ENCODE measurements at places on chromosomes 5 and 9.

- DNase-seq: no peak
These were observed 250.8 kb upstream of the FBXL7 start for GRCh38 chr5:15249152-15249551.

DNA sequence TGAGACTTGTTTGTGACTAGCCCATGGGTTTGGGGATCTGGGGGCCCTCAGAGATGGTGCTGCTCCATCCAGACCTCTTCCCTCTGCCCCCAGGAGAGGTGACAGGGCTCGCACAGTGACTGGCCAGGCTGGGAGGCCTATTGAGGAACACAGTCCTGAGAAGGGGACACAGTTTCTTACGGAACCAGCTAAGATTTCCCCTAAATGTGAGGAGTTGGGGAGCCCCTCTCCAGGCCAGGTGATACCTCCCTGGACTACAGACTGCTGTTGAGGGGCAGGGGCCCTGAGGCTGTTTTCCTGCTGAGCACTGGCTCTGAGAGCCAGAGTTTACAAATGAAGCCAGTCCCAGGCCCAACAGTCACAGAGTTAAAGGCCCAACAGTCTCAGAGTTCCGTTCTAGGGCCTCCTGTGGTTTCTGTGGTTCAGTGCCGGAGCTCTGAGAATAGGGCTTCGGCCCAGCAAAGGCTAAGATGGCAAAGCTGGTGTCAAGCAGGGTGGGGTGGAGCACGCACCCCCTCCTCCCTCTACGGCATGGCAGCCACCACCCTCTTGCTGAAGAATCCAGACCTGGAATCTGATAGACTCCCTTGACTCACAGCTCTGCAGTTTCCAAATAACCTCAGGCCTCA is 1.1 kb upstream of the SEMA4D start:
- DNase-seq: no peak

DNA sequence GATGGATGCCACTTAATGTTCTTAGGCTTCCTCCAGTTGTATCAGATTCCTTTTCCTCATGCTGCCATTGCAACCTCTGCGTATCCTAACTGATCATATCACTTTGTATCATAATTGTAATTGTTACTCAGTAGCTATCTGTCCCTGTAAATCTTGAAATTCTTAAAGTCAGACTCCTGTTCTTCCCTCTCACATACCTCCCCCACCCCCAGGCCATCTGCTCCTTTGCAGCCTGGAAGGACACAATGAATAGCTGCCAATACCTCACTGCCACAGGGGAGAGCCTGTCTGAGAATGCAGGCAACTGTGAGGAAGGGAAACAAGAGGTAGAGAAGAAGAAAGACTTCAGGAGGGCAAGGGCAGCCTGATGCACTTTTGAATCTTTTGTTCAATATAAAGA is 228.5 kb downstream of the ENC1 start:
- DNase-seq: no peak

- DNase-seq: no peak
These were observed 2.4 kb downstream of the TLE4 start for GRCh38 chr9:79574136-79574535.

DNA sequence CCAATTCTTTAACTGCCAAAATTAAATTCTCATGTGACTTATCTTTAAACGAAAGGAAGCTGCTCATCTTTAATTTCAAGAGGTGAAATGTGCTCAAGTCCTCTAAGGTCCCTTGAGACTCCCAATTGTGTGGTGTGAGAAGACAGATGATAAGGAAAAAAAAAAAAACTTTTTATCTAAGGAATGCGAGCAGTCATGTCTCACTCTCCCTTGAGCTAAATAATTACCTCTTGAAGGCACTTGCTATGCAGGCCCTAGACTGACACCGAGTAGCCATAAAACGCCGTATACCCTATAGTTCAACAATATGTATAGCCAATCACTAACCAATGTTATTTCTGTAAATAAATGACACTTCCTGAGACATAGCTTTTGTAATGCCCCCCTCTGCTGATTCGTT is 1.5 kb upstream of the DTWD2 start:
- no peak for DNase-seq

DNA sequence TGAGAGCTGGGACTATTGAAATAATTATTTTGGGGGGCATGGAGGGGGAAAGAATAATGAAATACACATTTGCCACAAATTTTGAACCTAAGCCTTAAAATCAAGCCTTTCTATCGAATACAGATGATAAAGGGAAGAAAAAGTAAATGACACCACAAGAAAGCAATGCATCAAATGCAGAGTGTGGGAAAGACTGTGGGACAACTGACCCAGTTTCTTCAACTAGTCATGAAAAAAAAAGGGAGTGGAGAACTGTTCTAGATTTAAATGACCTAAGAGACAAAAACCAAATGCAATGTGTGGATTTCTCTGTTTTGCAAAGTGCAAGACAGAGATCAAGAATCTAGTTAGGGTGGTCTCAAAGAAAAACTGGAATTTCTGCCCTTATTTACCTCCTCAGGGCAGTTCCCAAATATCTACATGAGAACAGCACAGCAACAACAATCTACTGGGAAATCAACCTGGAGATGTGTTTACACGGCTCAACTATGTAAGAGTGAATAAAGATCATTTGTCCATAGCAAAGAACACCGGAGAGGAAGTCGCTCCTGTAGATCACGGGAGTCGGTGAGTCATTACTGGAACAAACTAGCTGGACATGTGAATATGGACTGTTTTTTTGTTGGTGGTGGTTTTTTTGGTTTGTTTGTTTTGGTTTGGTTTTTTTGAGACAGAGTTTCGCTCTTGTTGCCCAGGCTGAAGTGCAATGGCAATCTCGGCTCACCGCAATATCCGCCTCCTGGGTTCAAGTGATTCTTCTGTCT is 145.9 kb downstream of the DROSHA start:
- DNase-seq: no peak

DNA sequence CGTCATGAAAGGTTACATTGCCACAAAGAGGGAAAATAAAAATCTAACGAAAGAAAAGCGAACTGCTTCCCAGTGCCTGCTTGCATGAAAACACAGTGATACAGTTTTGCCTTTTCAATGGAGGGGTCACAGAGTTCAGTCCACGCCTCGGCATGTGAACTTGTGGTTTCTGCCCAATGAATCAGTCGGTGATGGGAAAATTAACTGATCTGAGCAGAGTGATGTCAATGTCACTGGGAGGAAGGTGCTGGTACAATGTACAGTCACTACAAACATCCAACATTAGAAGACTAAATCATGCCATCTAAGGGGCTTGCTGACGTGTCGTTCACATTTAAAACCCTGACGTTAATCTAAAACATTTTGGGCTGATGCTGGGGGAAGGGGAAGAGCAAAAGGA is 151.8 kb upstream of the MSX2 start:
- no peak for DNase-seq

- no peak for DNase-seq
These were observed 158.7 kb downstream of the ARRDC3 start for GRCh38 chr5:91224456-91224855.

- DNase-seq: no peak
These were observed 162.6 kb downstream of the TAF11L14 start for GRCh38 chr5:17796757-17797396.

DNA sequence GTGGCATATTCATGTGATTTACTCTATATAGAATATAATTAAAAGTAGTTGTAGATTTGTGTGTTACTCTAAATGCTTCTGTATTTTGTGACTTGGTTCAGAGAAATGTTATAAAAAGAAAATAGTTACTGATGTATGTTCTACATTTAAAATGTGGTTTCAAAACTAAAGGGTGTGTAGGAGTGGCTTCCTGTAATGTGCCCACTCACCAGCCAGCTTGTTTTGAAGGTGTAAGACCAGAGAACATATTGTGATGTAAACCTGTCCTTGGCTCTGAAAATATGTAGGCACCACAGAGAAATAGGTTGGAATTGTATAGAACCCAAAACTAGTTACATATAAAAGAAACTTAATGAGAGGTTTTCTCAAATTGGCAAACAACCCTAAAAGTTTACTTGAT is 51.2 kb upstream of the ARRDC3 start:
- peak; percentile 26 for DNase-seq

DNA sequence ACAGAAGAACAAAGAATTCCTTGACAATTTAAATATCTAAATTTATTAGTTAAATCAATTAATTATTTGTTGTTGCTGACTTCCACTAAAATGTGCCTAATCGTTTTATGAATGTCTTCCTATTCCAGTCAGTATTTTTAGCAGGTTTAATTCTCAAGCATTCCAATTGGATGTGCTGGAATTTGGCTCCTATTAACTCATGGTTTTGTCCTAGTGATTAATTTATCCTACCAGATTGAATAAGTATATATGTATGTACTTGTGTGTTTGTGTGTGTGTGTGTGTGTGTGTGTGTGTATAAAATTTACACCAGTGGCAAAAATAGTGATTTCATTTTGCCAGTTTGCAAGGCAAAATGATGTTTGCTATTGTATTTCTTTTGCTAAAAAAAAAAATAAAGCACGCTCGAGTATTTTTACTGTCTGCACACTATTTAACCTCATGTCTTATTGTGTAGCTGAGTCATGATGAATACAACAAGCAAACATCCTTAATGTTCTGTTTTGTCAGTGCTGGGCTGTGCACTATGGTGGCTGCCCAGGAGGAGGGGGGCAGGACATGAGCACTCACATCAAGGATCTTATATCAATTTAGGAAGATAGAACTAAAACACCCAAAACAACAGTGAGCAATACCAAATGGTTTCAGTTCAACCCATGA is 375.5 kb downstream of the PDE4D start:
- DNase-seq: no peak

DNA sequence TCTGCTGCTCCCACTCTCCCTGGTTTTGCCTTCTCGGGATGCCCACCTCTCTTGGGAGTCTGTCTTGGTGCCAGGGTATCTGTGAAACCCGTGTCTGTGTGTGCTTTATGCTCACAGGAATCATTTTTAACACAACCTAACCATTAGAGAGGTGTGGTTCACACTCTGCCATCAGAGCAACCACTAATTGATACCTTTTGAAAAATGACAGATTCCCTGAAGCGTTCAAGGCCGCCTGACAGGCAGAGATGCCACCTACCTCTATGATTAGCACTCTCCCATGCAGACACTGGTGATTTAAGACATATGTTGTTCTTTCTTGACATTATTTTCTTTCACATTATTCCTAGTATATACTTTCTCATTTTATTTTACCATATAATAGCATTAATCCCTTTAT is 207.3 kb upstream of the SGCD start:
- DNase-seq: no peak

DNA sequence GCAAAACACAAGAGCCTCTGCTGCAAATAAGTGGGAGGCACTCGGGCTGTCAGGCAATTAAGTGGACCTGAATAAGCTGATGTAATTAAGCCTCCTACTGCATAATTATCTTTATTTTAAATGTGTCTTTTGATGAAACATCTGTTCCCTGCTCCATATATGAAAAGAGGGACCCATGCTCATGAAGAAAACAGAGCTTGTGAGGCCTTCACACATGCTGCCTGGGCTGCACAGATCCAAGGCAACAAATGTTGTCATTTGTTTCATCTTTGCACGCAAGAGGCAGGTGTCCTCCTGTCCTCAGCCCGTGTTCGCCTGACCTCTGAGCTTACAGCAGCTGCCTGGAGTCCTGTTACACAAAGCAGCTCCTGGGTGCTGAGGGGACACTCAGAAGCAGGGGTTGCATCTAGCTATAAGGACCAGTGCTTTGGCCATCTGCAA is 381.1 kb downstream of the ZNF608 start:
- DNase-seq: no peak

DNA sequence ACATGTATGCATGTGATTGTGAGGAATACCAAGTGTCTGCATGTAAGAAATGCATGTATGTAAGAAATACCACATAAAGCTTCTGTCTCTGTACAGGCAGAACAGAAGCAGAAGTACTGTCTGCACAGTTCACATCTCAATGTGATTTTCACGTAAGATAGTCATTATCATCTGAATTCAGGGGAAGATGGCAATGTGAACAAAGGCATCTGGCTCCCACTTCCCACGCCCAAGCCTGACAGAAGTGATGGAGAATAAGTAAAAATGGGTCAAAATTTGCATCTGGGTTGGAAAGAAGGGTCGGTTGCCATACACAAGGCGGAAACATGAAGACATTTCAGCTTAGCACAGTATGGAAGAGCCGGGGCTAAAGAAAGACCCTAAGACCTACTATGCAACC is 71.7 kb downstream of the SUSD1 start:
- DNase-seq: peak; percentile 24

DNA sequence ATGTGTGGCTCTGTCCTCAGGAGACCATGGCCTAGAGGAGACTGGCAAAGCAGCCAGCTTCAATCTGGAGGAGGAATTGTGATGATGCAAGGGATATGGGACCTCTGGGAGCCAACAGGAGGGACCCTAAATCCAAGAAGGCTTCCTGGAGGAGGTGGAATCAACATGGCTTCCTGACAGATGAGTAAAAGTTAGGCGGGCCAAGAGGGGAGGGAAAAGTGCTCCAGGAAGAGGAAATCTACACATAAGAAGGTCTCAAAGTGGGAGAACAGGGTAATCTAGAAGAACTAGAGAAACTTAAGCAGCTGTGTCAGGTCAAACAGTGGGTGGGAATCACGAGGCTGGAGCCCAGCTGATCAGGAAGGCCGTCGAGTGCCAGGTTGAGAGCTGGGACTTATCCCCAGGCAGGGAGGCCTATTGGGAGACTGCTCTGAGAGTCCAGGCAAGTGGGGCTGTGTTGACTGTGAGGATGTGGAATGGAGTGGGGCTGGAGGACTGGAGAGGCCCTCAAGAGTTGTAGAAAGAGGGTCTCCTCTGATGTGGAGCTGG is 119.1 kb downstream of the C9orf50 start:
- DNase-seq: peak; percentile 23

- DNase-seq: no peak
These were observed 792.4 kb upstream of the C9orf72 start for GRCh38 chr9:28365728-28366127.

- DNase-seq: no peak
These were observed 43.3 kb downstream of the ZNF618 start for GRCh38 chr9:113919382-113919781.

GRCh38 chr9:127777368-127777980 is 992 bp downstream of the SH2D3C start:
- DNase-seq: no peak

GRCh38 chr5:178551059-178551458 is 39.1 kb downstream of the COL23A1 start:
- DNase-seq: peak; percentile 54
